ENCODE measurements at places on chromosomes 3 and 15.

GRCh38 chr3:48294611-48295263, 38.7 kb downstream of the SPINK8 start:
- no peak for DNase-seq

DNA sequence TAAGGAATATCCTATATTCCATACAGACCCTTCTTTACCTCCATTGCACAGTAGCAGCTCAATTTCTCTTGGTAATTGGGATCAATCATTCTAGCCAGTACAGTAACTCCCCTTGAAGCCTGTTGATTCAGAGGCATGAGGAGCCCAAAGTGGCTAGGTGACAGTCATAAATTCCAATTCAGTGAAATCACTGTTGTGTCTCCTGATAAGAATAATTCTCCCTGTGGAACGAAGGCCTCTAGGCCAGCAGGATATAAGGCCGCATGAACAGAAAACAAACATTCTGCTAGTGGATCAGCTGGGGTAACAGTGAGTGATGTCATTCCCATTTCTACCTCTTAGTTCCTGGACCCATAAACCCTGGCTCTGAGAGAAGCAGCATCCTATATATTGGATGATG, 696.3 kb downstream of the NR2F2 start:
- DNase-seq, result no peak

GRCh38 chr3:187922704-187923416, 177.6 kb upstream of the BCL6 start:
- DNase-seq, result peak; percentile 33

- no peak for DNase-seq
Measured at GRCh38 chr3:9468460-9468859, 71.0 kb downstream of the SETD5 start.

- DNase-seq, result no peak
Measured at GRCh38 chr15:100124936-100125335, 216.8 kb downstream of the ADAMTS17 start.

DNA sequence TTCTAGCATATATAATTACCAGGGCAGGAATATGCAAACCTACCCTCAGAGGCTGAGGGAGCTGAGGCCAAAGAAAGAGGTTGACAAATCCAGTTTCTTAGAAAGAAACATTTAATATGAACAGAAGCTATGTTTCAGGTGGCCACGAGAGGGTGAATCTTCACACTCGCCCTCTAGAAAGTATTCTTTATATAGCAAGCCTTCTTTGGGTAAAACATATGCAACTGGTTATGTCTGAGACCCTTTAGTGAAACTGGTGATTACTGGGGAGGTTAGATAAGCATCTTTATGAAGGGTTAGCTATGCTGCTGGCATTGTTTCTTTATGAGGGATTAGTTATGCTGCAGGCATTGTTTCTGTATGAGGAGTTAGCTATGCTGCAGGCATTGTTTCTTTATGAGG, 50.7 kb upstream of the GOLGA6L2 start:
- peak; percentile 7 for DNase-seq

Measured in T47D (cell line).